ENCODE measurements at places on chromosomes 1 and 21. TPM values are rescaled to one million over a fixed set of nuclear protein-coding genes. Genes with fewer than 3 reads are reported as not detected.

The ANGPTL3 gene
- not detected for total RNA-seq

The IGSF9 gene
- under 0.01 TPM for total RNA-seq

The AUNIP gene
- 5.6 TPM for total RNA-seq

The CLEC20A gene
- total RNA-seq = not detected

The HCN3 gene
- total RNA-seq = 0.89 TPM

The PLOD1 gene
- 552 TPM for total RNA-seq

The CGN gene
- total RNA-seq = 0.11 TPM

The LRRC39 gene
- 0.44 TPM for total RNA-seq

Data from uterine smooth muscle cell (primary cell).